ENCODE measurements at places on chromosomes 11 and 22.

- DNase-seq: no peak
Measured at GRCh38 chr22:41052661-41053490, 39.5 kb upstream of the EP300 start.

DNA sequence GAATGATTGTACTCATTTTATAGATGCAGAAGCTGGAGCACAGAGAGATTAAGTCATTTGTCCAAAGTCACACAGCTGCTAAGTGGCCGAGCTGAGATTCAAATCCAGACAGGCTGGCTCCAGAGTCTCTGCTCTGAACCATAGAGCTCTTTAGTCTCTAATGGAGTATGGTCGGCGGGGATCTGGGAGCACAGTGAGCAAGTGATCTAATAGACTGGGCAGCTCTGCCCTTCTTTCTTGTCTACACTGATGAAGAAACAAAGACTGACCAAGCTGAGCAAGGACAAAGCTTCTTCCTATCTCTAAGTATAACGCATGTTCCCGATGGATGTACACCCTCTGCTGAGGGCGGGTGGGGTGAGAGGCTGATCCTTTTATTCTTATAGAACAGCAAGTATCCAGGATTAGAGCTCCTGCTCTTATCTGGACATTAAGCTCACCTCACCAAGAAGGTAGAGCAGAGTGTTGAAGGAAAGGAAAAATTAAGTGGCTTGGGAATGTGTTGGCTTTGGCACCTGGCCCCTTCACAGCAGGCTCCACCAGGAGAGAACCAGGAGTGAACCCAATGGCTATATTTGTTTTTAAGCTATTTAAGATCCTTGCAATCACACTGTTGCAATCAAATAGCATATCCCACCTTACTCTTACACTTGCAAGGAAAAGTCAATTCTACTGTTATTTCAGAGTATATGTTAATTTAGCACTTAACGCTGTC, 68.7 kb downstream of the ETS1 start:
- no peak for DNase-seq

- no peak for DNase-seq
Measured at GRCh38 chr22:48179571-48180546, 1417.4 kb downstream of the TBC1D22A start.

- DNase-seq: peak; percentile 37
Measured at GRCh38 chr11:115581871-115582639, 77.8 kb upstream of the CADM1 start.

- no peak for DNase-seq
Measured at GRCh38 chr11:35288817-35289541, 130.4 kb downstream of the SLC1A2 start.

GRCh38 chr22:31247726-31248125, 35.6 kb downstream of the LIMK2 start:
- no peak for DNase-seq

DNA sequence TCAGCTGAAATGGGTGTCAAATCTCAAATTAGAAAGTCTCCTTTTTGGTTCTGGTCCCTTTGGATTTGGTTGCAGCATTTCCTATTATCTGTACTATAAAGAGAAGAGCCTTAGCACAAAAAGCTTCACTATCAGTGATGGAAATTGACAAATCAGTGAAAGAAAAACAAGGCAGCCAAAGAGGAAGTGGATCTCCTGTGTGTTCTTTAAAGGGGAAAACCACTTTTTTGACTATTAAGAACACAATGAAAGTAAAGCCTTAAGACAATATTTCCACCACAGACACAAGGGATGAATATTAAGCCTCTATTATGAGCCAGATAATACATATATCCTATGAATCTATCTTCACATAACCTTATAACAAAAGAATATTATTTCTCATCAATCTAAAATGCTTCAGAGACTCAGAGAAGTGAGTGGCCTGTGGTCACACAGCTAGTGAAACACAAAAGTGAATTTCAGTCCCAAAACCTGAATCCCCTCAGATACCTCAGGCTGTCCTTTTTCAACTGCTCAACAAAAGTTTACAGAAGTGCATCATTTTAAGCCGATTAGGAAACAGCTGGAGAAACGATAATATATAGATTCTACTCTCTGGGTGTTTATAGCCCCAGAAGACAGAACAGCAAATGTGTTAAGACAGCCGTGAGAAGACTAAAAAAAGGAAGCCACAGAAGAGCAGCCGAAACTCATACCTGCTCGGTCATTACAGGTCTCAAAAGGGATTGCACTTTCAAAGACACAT, 24.4 kb upstream of the FSHB start:
- DNase-seq: peak; percentile 4

DNA sequence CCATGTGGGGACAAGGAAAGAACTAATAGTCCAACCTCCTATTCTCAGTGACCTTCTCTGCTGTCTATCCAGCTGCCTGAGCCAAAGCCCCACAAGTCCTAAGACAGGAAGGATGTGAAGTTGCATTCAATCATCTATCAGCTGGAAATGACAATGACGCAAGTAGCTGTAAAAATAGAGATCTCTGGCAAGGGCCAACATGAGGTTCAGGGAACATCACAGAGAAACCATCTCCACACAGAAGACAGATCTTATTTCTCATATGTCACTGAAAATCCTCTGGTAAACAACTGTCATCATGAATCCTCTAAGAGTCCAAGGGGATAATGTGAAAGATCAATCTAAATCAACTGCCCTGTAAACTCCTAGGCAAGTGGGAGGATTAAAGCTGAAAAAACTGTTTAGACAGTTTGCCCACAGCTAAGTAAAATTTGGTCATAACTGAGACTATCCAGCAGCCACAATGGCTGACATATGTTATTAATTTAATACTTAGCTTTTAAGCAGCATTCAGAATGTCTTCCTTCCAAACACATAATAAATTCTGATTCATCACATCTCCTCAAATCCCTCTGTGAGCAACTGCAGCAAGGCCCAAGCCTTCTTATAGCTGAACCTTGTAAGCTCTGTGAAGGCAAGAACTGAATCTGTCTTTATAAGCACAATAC, 52.1 kb downstream of the ALG9 start:
- no peak for DNase-seq

DNA sequence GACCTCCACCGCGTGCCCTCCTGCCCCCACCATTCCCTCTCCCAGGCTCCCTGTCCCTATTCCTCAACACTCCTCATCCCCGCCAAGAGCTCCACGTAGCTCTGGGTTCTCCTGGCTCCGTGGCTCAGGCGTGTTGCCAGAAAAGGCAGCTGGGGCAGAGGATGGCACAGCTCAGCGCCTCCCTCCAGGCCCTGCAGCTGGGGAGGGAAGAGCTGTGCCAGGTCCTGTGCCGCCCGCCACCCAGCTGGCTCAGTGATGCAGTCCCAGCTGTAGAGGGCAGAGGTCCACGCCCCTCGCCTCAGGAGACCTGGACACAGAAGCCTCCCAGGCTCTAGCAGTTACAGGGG, 4.2 kb downstream of the ARHGAP1 start:
- DNase-seq: no peak

DNA sequence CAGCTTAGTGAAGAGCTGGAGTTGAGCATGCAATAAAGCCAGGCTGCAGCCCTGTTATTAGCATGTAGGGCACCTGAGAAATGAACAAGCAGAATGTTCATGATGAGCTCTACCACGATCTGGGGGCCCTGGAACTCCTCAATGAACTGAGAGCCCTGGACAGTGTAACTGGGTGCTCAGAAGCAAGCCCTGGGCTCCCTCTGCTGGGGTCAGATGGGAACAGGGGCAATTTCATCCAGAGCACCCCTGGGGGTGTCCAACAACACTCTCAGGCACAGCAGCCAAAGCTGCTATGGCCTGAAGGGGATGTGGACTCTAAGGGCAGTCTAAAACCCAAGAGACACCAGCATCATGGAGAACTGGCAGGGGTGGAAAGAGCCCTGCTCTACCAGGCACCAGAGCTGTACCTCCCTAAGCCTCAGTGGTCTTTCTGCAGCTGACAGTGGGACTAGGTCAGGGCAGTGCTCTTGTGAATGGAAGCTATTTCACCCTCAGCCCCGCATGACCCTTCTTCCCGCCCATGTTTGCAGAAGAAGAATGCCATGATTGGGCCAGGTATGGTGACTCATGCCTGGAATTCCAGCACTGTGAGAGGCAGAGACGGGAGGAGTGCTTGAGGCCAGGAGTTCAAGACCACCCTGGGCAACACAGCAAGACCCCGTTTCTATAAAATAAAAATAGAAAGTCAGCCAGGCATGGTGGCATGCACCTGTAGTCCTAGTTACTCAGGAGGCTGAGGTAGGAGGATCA, 28.9 kb downstream of the THOC5 start:
- no peak for DNase-seq
